ENCODE measurements at places on chromosomes 6 and 20.
A peak's percentile ranks its signal among the peaks of the same experiment; 100 is the strongest.

DNA sequence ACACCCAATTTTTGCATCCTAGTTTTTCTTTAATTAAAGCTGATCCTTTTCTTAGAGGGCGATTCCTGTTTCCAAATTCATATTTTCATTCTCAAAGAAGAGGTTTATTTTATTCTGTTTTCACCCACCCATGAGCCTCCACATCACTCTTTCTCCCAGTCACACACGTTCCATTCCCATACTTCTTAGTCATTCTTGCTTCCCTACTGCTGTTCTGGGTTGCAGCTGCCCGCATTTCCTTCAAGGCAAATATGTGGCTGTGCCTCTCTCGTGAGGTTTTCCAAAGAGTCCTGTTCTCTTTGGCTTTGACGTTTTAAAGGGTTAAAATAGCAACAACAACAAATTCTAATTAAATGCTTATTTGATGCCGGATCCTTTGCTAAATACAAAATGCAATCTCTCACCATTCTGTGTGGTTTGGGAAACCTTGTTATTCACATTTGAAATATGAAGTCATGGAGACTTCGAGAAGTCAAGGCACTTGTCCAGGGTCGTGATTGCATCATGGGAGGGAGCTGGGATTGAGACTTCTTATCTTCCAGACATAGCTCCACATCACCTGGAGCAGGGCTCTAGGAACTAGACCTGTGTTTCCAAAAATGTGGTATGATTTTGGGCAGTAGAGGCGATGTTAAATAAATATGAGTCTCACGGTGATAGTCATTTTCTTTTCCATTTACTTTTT lies 126.6 kb downstream of the DOK5 start:
- no peak for DNase-seq
- H3K36me3 ChIP-seq = no peaks in the 10 kb centered on the region
- H3K4me1 ChIP-seq = peaks cover 10% of the 10 kb centered on the region
- no peak overlapping the region for H3K4me3 ChIP-seq
- H3K27me3 ChIP-seq = no peaks in the 10 kb centered on the region

DNA sequence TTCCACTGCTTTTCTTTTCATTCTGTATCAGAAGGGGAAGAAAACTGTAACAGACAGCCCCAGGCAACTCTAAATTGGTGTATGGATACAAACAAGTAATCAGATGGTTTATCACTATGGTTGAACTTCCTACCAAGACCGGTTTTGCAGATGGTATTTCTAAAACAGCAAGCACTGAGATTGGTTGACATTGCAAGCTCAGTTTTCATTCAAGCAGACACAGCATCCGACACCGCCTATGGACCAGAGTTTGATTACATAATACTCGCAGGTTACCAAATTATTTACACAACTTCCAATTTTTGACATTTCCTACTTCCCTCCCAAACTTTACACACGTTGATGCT lies 209.9 kb downstream of the ALDH8A1 start:
- no peak overlapping the region for H3K4me3 ChIP-seq
- H3K4me1 ChIP-seq = no peaks in the 10 kb centered on the region
- peaks cover 4% of the 10 kb centered on the region for H3K27me3 ChIP-seq

GRCh38 chr20:39607141-39607540 lies 645.0 kb downstream of the DHX35 start:
- no peak overlapping the region for H3K27ac ChIP-seq
- H3K36me3 ChIP-seq = no peaks in the 10 kb centered on the region
- H3K4me3 ChIP-seq = no peak overlapping the region
- peaks cover 3% of the 10 kb centered on the region for H3K4me1 ChIP-seq
- H3K27me3 ChIP-seq = no peaks in the 10 kb centered on the region

DNA sequence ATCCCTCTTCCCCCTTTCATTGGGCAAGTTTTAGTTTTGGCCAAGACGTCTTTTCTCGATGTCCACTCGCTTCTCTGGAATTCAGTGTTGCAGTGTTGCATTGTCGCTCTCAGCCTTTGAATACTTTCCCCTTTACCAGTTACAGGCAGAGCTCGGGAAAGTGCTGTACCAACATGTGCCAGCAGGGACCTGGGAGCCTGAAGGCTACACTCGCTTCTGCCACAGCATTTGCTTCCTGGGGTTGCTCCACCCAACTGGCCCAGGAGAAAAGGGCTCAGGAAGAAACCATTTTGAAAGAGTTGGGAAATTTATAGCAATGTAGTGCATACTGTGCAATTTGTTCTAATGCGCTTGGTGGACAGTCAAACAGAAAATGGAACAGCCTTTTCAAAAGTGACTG lies 78.6 kb downstream of the LINC00237 start:
- H3K4me3 ChIP-seq = no peak overlapping the region
- H3K4me1 ChIP-seq = no peaks in the 10 kb centered on the region
- H3K36me3 ChIP-seq = no peaks in the 10 kb centered on the region
- no peak for DNase-seq
- peaks cover 24% of the 10 kb centered on the region for H3K27me3 ChIP-seq

DNA sequence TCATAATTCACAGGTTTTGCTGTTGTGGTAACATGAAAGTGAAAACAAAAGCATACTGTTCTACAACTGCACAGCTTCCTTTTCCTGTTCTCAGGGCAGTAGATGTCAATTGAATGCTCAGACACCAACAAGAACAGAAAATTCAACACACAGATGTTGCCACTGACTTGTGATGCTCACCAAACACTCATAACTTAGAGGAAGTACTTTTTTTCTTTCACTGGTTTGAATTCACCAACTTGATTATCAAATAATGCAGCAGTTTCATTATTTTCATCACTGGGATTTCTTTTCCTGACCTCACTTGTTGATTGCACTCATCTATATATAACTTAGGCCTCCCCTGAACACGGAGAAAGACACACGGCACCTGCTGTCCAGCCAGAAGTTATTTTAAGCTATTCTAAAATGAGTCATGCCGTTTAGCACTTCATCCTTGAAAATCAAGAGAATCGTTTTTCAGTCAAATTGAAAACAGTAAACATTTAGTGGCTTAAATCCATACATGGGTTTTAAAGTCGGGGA lies 949 bp downstream of the TXLNB start:
- peaks cover 64% of the 10 kb centered on the region for H3K4me1 ChIP-seq
- no peaks in the 10 kb centered on the region for H3K27me3 ChIP-seq
- peak overlapping the region; percentile 76 for H3K4me3 ChIP-seq
- no peak for DNase-seq

GRCh38 chr6:17427062-17427461 lies 33.7 kb downstream of the CAP2 start:
- no peaks in the 10 kb centered on the region for H3K36me3 ChIP-seq
- H3K4me1 ChIP-seq = no peaks in the 10 kb centered on the region
- no peak overlapping the region for H3K4me3 ChIP-seq
- peaks cover 2% of the 10 kb centered on the region for H3K27me3 ChIP-seq
- no peak for DNase-seq

GRCh38 chr6:34437644-34437970 lies 11.7 kb upstream of the RPS10 start:
- no peaks in the 10 kb centered on the region for H3K36me3 ChIP-seq
- peaks cover 5% of the 10 kb centered on the region for H3K4me1 ChIP-seq
- no peak for DNase-seq

GRCh38 chr6:53924277-53924676 lies 129.5 kb downstream of the LRRC1 start:
- H3K27ac ChIP-seq = no peak overlapping the region
- H3K4me3 ChIP-seq = no peak overlapping the region
- H3K27me3 ChIP-seq = no peaks in the 10 kb centered on the region
- no peaks in the 10 kb centered on the region for H3K4me1 ChIP-seq

DNA sequence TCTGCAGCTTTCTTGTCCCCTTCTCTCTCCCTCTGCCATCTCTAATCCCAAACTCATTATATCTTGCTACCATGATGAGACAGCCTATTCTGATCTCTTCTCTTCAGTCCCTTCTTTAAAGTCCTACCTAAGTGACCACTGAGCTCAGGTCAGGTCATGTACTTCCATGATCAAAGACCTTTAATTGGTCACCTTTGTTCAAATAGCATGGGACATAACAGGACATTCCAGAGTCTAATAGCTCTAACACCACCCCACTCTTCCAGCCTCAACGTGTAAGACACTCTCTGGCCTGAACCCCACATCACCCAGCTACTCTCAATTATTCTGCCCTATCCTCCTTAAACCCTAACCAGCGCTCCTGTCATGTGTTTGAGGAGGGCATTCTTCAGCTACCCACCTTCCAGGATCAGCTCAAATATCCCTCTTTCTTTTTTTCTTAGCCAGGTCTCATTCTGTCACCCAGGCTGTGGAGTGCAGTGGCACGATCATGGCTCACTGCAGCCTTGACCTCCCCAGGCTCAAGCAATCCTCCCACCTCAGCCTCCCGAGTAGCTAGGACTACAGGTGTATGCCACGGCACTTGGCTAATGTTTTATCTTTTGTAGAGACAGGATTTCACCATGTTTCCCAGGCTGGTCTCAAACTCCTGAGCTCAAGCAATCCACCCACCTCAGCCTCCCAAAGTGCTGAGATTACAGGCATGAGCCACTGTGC lies 2.1 kb upstream of the SMLR1 start:
- H3K4me3 ChIP-seq = no peak overlapping the region
- no peaks in the 10 kb centered on the region for H3K36me3 ChIP-seq
- H3K27me3 ChIP-seq = peaks cover 3% of the 10 kb centered on the region
- no peak overlapping the region for H3K27ac ChIP-seq
- H3K4me1 ChIP-seq = no peaks in the 10 kb centered on the region

DNA sequence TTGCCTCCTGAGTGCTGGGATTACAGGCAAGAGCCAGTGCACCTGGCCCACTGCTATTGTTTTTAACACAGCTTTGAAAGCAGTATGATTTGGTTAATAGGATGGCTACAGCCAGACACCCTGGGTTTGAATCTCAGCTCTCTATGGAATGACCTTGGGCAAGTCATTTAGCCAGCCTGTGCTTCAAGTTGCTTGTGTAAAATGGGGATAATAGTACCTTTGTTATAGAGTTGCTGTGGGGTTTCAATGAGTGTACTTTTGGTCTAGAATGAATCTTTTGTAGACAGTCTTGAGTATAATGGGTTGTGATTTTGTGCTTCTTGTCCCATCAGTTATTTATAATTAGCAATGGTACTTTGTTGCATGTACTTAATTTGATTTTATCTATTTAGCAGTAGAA lies 70.9 kb downstream of the JARID2 start:
- H3K36me3 ChIP-seq = peaks cover 1% of the 10 kb centered on the region
- no peak for DNase-seq
- H3K4me3 ChIP-seq = peak overlapping the region; percentile 55

GRCh38 chr20:15703171-15703911 lies 869.9 kb downstream of the KIF16B start:
- no peak overlapping the region for H3K4me3 ChIP-seq
- peaks cover 4% of the 10 kb centered on the region for H3K4me1 ChIP-seq
- no peak overlapping the region for H3K27ac ChIP-seq
- peaks cover 2% of the 10 kb centered on the region for H3K27me3 ChIP-seq

- no peak overlapping the region for H3K4me3 ChIP-seq
- no peaks in the 10 kb centered on the region for H3K27me3 ChIP-seq
- H3K4me1 ChIP-seq = peaks cover 16% of the 10 kb centered on the region
- H3K36me3 ChIP-seq = no peaks in the 10 kb centered on the region
Observed at GRCh38 chr6:31769684-31770371, 7.3 kb downstream of the VWA7 start.

DNA sequence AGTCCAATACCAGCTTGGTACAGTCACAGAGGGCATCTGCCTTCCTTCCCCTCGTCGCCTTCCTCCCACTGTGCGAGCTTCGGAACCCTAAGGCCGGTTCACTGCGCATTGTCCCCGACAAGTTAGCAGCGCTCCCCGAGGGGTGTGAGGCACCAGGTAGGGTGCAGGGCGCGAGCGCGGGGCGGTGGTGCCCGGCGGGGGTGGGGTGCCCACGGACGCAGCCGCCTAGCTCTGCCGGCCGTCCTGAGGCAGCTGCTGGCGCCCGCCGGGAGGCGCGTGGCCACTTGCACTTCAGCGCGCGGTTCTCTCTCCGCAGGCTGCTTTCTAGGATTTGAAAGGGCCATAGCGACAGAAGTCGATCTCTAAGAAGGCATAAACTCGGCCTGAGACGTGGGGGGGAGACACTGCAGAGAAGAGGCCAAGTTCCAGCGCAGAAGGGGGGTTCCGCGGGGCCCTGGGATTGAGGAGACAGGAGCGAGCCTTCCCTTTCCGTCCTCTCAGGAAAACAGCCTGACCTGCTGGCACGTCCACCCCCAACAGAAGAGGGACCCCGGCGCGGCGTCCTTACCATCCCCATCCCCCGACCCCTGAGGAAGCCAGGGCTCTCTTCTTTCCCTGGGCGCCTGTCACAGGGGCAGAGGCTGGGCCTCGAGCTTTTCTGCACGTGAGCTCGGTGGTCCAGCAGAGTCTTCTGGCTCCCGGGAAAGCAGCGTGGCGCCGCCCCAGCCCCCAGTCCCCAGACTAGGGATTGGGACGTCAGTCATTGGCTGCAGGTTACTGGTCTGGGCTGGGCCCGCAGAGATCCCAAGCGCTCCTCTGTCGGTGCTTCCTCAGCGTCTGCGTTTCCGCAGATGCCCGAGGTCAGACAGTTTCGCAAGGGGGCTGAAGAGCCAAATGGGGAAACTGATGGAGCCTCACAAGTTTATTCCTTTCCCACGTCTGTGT lies 15.6 kb upstream of the PRDM13 start:
- H3K4me3 ChIP-seq = peak overlapping the region; percentile 50
- H3K4me1 ChIP-seq = peaks cover 30% of the 10 kb centered on the region
- peaks cover 63% of the 10 kb centered on the region for H3K27me3 ChIP-seq
- no peaks in the 10 kb centered on the region for H3K36me3 ChIP-seq
- no peak for DNase-seq

DNA sequence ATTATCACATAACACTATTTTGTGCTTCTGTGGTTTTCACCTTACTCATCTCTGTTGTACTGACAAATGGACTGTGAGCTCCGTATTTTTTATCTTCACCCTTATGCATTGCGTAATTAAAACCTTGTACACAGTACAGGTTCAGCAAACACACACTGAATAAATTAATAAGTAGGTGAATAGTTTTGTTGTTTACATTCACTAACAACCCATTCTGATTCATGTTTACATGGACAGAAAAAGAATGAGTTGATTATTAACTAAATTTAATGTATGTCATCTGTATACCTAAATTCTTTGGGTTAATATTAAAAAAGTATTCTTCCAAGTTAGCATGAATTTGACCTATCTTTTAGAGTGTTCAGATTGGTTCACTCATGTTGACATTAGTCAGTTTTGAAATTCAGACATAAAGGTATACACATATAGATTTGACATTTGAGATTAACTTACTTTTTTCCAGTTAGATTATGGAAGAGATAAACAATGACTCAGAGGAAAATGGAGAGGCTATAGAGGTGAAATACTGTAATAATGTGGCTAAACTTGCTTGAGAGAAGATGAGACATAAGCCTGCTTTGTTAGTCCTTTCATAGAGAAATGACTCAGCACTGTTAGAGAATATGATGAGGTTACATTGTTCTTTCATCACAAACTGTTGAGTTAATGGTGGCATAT lies 541.7 kb upstream of the FLRT3 start:
- no peak overlapping the region for H3K4me3 ChIP-seq
- no peak for DNase-seq
- peaks cover 5% of the 10 kb centered on the region for H3K4me1 ChIP-seq
- no peak overlapping the region for H3K27ac ChIP-seq
- peaks cover 4% of the 10 kb centered on the region for H3K27me3 ChIP-seq
- H3K36me3 ChIP-seq = no peaks in the 10 kb centered on the region

DNA sequence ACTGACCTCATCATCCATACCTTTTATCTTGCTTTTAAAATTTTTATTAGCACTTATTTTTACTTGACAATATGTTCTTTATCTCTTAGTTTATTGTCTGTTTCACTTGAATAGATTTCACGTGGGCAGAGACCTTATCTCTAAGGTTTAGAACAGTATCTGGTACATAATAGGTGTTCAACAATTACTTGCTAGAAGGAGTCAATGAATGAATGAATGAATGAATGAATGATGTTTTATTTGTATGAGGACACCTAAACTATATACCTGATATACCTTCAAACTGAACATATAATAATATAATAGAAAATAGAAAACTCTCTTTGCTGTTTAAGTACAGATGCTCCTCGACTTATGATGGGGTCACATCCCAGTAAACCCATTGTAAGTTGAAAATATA lies 412.6 kb downstream of the CDKAL1 start:
- H3K27me3 ChIP-seq = no peaks in the 10 kb centered on the region
- no peak overlapping the region for H3K4me3 ChIP-seq
- DNase-seq = no peak
- H3K36me3 ChIP-seq = peaks cover 15% of the 10 kb centered on the region
- H3K4me1 ChIP-seq = no peaks in the 10 kb centered on the region

Data from activated B cell treated with CpG ODN at 0.5 μM for 24 hours (primary cell).